T47D (cell line): ENCODE measurements at places on chromosomes 3 and 15.

GRCh38 chr3:127762787-127763105 is 59.6 kb downstream of the MGLL start:
- DNase-seq: no peak

- DNase-seq: no peak
Observed at GRCh38 chr3:119417771-119418512, 45.5 kb downstream of the TMEM39A start.

DNA sequence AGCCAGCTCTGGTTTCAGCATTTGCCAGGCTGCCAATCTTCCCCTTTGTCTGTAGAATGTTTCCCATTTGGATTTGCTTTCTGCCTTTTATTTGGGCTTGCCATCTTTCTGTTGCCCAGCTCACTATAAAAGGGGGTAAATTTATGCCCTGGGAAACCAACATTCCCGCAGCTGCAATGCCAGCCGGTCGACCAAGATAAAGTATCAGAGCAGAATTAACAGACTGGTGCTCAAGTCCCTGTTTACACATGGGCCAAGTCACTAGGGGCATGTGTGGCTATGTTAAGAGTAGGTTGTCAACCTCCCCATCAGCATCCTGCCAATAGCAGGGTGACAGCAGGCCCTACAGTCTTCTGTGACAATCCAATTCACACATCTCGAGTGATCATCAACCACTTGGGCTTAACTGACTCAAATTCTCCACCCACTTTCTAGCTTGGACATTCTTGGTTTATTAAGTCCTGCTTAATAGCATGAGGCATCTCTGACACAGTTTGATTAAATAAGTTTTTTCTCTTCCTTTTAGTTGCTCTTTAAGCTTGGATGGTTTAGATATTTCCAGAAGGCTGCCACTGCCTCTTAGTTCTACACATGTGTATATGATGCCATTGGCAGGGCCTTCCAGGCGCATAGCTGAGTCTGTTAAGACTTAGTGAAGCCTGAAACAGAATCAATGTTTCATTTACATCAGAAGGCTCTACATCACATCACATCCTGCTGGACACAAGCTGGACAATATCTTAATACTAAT is 24.1 kb upstream of the VEPH1 start:
- no peak for DNase-seq

DNA sequence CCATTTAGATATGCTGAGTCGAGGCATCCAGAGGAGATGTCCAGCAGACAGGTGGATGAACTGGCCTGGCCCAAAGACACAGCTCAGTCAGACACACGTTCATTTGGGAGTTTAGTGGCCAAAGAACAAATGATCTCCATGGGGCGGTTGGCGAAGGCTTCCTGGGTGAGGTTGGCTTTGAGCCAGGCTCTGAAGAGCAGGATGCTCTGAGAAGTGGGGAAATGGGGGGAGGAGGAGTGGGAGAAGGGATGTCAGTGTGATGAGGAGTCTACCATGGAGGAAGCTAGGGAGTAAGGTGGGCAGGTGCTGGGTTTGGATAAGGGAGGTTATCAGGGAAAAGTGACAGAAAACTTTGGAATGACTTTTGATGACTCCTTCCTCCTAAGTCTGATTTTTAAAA is 47.5 kb upstream of the VILL start:
- no peak for DNase-seq

DNA sequence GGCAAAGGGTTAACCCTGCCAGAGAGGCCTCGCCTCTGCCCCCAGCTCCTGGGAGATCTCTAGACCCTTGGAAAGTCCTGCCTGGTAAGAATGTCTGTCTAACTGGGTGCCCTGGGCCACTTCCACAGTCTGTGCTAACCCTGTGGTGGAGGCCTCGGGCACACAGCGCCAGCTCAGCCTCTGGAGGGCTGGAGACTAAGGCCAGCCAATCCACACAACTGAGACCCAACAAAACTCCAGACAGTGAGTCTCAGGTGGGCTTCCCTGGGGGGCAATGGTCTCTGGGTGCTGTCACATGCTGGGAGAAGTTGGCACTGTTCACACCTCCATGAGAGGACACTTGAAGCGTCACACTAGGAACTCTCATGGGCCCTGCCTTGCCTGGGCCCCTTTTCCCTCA is 19.5 kb downstream of the ZXDC start:
- DNase-seq: no peak

- DNase-seq: no peak
Observed at GRCh38 chr3:98776140-98776493, 13.0 kb downstream of the ST3GAL6 start.

- DNase-seq: no peak
Observed at GRCh38 chr3:9638155-9638554, 11.2 kb upstream of the MTMR14 start.

- no peak for DNase-seq
Observed at GRCh38 chr15:82910721-82911120, 41.8 kb downstream of the HOMER2 start.

- no peak for DNase-seq
Observed at GRCh38 chr3:51706021-51706485, 815 bp upstream of the GRM2 start.

- DNase-seq: no peak
Observed at GRCh38 chr3:65714134-65714533, 324.6 kb downstream of the MAGI1 start.

DNA sequence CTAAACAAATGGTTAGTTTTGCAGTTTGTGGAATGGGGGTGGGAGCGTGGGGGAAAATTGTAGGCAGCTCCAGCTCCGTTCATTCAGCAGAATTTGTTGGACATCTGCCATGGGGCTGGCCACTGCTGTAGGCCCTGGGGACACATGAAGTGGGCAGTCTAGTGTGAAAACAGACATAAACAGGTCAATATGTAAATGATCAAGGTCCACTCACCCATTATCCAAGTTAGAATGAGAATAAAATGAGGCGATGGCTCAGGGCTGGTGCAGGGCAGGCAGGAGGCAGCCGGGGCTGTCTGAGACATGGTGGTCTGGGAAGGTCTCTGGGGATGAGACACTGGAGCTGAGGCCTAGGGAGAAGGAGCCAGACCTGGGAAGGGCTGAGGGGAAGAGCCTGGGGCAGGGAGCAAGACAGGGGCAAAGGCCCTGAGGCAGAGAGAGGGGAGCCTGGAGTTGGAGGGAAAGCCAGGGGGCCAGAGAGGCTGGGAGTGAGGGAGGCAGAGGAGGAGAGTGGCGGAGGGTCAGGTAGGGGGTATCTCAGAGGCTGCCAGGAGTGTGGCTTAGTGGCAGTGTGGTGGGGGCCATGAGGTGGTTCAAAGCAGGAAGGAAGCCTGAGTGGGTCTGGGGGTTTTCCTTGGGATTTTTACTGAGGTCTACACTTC is 6.2 kb upstream of the SLC6A6 start:
- no peak for DNase-seq

DNA sequence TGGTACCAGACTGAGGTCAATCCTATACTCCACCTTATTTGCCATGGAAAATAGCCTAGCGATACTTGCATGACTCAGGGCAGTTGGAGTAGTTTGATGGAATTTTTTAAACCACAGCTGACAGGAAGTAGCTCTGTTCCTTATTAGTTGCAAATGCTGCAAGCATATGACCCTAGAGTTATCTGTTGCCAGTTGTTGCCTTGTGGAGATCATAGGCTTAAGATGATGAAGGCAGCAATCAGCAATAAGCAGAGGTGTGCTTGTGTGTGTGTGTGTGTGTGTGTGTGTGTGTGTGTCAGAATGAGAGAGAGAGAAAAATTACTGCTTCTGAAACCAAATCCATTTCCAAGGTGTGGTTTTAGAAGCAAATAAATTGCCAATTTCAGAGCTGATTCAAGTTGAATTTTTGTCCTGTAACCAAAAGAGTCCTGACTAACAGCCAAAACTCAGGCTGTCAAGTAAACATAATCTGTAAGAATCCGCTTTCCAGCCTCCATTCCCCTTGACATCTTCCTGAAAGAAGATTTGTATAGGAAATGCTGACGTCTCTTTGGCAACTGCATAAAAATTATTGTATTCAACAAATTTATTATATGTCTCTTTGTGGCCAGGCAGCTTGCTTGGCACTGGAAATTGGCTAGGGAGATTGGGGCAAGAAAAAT is 141.2 kb downstream of the SERPINI1 start:
- no peak for DNase-seq

DNA sequence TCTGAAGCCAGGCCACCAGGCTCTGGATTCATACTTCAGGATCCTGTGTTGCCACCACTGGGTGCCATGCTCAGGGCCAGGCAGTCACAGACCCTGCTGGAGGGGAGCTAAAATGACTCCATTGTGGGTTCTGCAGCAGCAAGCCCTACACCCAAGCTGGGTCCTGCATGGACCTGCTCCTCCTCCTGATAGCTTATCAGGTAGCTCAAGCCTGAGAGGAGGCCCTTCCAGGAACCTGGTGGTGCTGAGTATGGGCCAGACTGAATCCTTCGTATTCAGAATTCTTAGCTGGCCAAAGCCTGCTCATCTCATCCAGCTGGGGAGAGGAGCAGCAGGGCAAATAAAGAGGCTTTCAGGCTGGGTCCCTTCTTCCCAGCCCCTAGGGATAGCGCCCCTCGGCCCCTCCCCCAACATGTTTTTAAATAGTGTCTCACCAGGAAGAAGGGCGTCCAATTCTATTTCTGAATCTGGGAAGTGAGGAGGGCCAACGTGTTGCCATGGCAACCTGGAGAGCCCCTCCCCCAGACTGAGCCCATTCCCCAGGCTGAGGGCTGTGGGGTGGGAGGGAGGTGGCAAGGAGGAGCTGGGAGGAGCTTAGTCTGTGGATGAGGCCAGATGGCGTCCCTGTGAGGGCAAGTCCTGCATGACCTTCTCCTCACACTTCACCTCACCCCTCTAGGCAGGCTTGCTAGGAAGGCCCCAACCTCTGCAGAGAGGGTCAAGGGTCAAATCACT is 11.0 kb upstream of the CAMKV start:
- DNase-seq: no peak

DNA sequence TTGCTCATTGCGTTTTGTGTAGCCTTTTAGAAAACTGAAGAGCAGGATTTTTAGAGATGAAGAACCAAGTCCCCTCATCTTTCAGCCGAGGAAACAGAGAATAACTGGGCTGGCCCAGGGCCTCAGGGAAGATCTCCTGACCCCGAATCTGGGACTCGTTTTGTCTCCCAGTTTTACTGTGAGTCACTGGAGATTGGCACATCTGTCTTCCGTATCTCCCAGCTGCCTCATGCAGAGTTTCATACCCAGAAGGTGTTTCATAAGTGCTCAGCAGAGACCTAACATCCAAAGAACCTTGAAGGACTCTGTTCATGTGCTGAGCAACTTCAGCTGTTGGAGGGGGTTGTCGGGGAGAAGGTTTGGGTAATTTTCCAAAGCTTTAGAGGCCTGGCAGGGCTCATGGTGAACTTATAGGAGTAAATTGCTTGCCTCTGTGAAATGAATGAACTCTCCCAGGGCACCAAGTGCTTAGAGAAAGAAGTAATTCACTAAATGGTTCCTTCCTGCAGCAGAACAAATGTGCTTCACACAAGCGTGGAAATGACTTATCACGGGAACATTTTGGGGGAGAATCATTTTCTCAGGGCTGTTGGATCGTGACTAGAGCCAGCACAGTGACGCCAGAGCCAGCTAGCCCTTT is 121.4 kb downstream of the FAM43A start:
- DNase-seq: no peak

DNA sequence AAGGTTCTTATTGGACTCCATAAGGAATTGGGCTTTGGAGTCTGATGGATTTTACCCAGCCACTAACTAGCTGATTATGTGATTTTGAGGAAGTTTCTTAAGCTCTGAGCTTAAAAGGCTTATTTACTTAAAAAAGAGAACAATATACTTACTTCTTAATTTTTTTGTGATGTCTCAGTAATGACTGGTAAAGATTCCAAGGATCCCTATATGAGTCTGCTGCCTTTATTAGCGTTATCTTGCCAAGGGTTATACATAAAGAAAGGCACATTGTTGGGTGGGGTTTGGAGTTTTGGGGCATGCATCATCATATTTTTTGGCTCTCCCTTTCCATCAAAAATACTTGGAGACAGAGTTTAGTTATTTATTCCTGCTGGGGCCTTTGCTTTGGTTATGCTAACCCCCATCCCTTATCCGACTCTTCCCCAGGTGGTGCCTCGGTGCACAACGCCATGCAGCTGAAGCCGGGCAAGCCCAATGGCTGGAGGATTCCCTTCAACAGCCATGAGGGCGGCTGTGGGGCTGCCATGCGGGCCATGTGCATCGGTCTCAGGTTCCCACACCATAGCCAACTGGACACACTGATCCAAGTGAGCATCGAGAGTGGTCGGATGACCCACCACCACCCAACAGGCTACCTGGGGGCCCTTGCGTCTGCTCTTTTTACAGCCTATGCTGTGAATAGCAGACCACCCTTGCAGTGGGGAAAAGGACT is 6.7 kb downstream of the ADPRH start:
- no peak for DNase-seq

- no peak for DNase-seq
Observed at GRCh38 chr15:101296418-101297405, 1.7 kb upstream of the SNRPA1 start.

GRCh38 chr3:149390294-149390693 is 12.8 kb upstream of the TM4SF1 start:
- DNase-seq: no peak

DNA sequence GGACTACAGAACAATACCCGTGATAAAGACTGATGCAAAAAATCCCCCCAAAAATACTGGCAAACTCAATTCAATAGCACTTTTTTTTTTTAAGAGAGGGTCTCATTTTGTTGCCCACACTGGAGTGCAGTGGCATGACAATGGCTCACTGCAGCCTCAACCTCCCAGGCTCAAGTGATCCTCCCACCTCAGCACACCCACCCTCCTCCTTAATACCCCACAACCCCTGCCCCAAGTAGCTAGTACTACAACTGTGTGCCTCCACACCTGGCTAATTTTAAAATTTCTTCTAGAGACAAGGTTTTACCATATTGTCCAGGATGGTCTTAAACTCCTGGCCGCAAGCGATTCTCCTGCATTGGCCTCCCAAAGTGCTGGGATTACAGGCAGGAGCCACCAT is 11.4 kb downstream of the TOP2B start:
- DNase-seq: no peak

- DNase-seq: peak; percentile 77
Observed at GRCh38 chr3:187679638-187680396, 9.6 kb upstream of the SST start.

- no peak for DNase-seq
Observed at GRCh38 chr15:43989938-43990337, 163.1 kb downstream of the WDR76 start.

DNA sequence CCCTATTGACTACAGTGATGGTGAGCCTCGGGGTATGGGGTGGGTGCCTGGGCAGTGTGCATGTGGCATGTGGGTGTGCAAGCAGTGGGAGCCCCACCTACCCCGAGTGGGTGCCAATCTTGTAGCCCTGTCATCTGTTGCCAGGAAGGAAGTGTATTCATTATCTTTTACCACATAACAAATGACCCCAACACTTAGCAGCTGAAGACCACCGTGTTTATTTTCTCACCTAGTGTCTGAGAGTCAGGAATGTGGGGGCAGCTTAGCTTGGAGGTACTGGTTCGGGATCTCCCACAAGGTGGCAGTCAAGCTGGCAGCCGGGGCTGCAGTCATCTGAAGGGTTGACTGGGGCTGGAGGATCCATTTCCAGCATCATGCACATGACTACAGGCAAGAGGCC is 21.7 kb downstream of the XYLB start:
- no peak for DNase-seq
